ENCODE measurements at places on chromosomes 5 and 9.

DNA sequence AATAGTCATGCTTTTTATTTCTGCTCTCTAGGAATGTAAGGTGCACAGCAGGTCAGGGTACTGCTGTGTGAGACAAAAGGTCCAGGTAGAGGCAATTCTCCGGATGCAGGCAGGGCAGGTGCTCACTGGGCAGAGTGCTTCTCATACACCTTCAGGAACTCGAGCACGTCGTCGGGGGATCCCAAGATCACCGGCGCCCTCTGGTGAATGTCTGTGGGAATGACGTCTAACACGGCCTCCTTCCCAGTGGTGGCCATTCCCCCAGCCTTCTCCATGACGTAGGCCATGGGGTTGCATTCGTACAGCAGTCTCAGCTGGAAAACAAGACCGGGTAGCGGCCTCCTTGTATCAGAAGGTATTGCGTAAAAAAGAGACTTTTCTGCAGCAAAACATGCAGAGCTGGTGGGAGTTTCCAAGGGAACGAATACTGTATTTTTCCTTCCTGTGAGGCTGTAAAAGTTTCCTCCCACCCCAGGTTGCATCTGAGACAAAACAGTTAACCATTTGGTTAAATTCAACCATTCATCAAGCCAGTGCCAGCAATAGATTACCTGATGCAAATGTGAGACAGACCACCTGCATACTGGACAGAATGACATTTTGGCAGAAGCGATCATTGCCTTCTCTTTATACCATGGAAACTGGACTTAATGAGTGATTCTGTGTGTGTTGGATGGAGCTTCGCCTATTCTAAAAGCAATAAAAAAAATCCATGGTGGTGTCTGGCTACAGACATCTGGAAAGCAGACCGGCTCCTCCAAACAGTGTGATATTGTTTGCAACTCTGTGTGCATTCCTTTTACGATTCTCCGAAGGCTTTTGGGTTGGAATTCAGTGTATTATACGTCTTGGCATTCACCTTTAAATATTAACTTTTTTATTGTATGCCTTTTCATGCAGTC lies 9.9 kb upstream of the FBP2 start:
- H3K27ac ChIP-seq: no peak overlapping the region
- peaks cover 3% of the 10 kb centered on the region for H3K4me1 ChIP-seq
- no peak overlapping the region for H3K4me3 ChIP-seq
- DNase-seq: peak; percentile 59
- no peaks in the 10 kb centered on the region for H3K36me3 ChIP-seq

GRCh38 chr9:127710204-127710783 lies 3.5 kb downstream of the CFAP157 start:
- no peak for DNase-seq
- no peaks in the 10 kb centered on the region for H3K27me3 ChIP-seq
- H3K4me1 ChIP-seq: peaks cover 20% of the 10 kb centered on the region
- H3K36me3 ChIP-seq: no peaks in the 10 kb centered on the region

- H3K4me1 ChIP-seq: no peaks in the 10 kb centered on the region
- DNase-seq: no peak
- no peak overlapping the region for H3K27ac ChIP-seq
- H3K36me3 ChIP-seq: no peaks in the 10 kb centered on the region
- H3K4me3 ChIP-seq: no peak overlapping the region
- H3K27me3 ChIP-seq: peaks cover 7% of the 10 kb centered on the region
Measured at GRCh38 chr5:178069909-178070308, 43.4 kb upstream of the N4BP3 start.

- H3K4me3 ChIP-seq: no peak overlapping the region
- H3K27me3 ChIP-seq: peaks cover 9% of the 10 kb centered on the region
- no peaks in the 10 kb centered on the region for H3K4me1 ChIP-seq
- H3K27ac ChIP-seq: no peak overlapping the region
Measured at GRCh38 chr9:127133739-127134167, 11.3 kb upstream of the ANGPTL2 start.

DNA sequence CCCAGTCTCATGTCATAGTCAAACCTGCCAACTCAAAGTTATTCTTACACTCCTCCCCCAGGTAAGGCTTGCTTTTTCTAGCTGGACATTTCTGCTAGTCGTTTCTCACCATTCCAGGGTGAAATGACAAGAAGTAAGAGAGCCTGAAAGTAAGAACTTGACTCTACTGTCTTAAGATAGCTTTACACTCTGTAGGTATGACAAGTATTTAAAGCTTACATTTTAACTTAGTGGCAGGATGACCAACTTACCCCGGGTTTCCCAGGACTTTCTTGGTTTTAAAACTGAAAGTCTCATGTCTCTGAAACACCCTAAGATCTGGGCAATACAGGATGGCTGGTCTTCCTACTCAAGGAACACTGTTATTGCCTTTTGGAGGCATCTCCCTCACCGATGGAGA lies 67.5 kb upstream of the PIK3R1 start:
- H3K4me1 ChIP-seq: no peaks in the 10 kb centered on the region
- no peak overlapping the region for H3K27ac ChIP-seq
- H3K27me3 ChIP-seq: no peaks in the 10 kb centered on the region
- no peak overlapping the region for H3K4me3 ChIP-seq

DNA sequence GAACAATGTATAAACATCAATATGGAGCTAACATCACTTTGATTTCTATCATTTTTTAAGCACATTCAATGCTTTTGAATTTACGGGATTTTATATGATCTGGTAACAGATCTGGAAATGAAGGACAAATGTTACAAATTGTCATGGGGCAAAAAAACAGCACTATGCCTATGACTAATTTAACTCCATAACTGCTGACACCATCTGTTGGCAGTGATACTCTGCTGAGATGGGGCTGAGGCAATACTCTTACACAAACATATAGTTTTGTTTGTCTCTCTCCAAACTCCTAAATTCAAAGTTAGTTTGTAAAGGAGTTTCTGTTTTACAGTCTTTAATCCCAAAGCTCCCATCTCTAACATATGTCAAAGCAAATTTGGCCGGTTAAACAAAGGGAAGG lies 132.5 kb upstream of the FER start:
- no peaks in the 10 kb centered on the region for H3K4me1 ChIP-seq
- no peaks in the 10 kb centered on the region for H3K36me3 ChIP-seq
- no peaks in the 10 kb centered on the region for H3K27me3 ChIP-seq

DNA sequence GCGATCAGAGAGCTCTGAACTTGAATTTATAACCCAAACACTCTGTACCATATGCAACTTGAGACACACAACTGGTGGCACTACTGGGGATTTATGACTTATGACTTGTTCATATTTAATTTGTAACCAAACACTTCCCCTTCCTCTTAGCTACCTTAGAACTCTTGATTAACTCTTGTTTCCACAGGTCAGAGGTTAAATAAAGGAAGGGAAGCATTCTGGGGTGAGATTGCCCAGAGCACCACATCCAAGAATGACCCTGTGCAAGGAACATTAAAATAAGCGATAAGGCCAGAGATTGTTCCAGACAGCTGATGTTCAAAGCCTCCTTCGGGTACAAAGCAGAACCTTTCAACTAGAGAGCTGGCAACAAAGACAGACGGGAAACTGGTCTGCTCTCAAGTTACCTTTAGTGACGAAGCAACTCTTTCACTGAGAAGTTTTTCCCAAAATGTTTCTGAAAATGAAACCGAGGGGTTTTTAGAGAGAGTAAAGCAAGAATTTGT lies 242.6 kb downstream of the DENND1A start:
- no peaks in the 10 kb centered on the region for H3K27me3 ChIP-seq
- H3K36me3 ChIP-seq: no peaks in the 10 kb centered on the region
- DNase-seq: no peak
- H3K27ac ChIP-seq: no peak overlapping the region
- H3K4me1 ChIP-seq: peaks cover 6% of the 10 kb centered on the region

GRCh38 chr9:36768677-36769076 lies 196.0 kb downstream of the MELK start:
- no peak overlapping the region for H3K27ac ChIP-seq
- no peaks in the 10 kb centered on the region for H3K36me3 ChIP-seq
- DNase-seq: no peak
- no peak overlapping the region for H3K4me3 ChIP-seq

DNA sequence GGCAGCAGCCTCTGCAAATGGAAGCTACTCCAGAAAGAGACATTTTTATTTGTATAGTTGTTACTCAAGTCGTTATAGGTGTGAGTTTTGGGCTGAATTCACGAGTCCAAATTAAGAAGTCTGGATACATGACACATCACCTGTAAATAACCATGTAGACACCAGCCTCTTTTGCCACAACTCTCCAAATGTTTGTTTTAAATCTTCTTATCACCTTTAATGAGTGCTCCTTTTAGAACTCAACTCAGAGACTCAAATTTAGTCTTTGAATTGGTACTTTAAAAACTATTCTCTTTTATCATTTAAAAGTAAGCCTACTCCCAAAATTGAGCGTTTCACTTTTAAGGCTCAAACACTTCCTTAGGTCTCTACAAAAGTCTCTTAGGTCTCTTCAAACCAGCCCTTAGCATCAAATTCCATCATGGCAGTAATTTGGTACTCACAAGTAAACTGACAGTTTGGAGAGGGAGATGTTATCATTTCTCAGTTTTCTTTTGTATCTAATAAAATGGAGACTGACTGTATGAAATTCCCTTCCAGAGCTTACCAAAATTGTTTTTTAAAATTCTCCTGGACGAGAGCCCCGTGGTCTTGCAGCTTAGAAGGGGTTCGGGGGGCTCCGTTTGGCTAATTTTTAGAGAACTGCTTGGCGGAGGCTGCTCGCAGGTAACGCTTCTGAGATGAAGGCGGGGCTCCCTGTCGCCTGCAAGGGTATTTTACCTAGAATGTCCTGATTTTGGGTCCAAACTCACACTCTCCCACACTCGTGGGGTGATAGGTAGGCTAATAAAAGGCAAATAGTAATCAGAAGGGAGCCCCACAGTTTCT lies 194.6 kb downstream of the MEF2C start:
- no peak overlapping the region for H3K27ac ChIP-seq
- DNase-seq: no peak
- peaks cover 1% of the 10 kb centered on the region for H3K36me3 ChIP-seq
- H3K4me1 ChIP-seq: peaks cover 10% of the 10 kb centered on the region
- H3K27me3 ChIP-seq: peaks cover 97% of the 10 kb centered on the region

GRCh38 chr5:158979749-158980521 lies 119.8 kb downstream of the EBF1 start:
- no peak for DNase-seq
- peaks cover 1% of the 10 kb centered on the region for H3K4me1 ChIP-seq
- no peaks in the 10 kb centered on the region for H3K36me3 ChIP-seq
- peaks cover 7% of the 10 kb centered on the region for H3K27me3 ChIP-seq

- H3K27me3 ChIP-seq: no peaks in the 10 kb centered on the region
- no peak overlapping the region for H3K27ac ChIP-seq
- peaks cover 65% of the 10 kb centered on the region for H3K4me1 ChIP-seq
Measured at GRCh38 chr5:68261569-68262065, 46.1 kb downstream of the PIK3R1 start.

DNA sequence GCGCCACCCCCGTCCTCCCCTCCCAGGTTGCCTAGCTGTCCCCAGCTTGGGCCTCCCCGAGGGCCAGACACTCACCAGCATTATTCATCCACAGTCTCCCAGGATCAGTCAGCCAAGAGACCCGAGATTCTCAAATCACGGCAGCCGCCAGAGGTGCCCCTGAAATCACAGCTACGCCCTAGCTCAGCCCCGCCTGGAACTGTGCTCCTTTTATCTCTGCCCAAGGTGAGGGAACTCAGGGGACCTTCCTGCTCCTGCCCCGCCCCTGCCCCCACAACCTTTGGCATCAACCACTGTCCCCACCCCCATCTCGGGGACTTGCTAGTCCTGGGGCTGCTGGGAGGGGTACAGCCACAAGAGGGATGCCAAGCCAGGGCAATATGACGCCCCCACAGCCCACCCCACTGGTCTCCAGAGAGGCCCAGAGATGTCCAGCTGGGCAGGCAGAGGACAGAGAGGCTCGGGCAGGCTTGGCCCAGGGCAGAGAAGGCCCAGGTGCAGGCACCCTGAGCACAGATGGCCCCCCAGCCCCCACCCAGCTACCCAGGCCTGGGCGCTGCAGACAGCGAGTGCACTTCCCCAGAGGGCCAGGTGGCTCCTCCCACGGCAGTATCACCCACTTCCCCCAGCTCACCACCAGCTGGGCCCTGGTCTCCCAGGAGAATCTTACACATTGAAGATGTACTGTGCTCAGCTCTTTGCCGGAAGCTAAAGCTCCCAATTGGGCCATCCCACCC lies at the start of gene FUT7:
Gene FUT7, minus strand, starts transcription at position 185 of the 737 bp plus-strand sequence. Its CDS starts 97 bp downstream, at position 88.
- no peak for DNase-seq
- peak within 1 kb of the TSS; percentile 2 for H3K4me3 ChIP-seq
- H3K27ac ChIP-seq: no peak within 1 kb of the TSS
- H3K36me3 ChIP-seq: no peaks in the 10 kb centered on the region

DNA sequence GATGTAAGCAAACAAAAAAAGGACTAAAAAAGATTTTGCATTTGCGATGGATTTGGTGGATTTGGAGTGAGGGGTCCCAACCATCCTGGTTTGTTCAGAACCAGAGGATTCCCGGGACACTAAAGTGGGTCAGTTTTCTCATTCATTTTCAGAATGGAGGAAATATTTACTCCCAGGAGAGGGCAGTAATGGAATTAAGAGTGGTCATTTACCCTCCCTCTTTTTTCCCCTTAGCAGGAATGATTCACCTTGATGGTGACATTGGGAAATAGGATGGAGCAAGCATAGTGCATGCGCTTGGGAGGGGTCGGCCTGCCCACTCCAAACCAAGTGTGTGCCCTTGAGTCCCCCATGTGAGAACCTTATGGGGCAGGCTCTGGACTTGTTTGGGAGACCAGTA lies 164.2 kb upstream of the PUM3 start:
- H3K27ac ChIP-seq: no peak overlapping the region
- no peaks in the 10 kb centered on the region for H3K4me1 ChIP-seq
- no peak overlapping the region for H3K4me3 ChIP-seq

- peaks cover 2% of the 10 kb centered on the region for H3K36me3 ChIP-seq
- no peak overlapping the region for H3K27ac ChIP-seq
- no peak overlapping the region for H3K4me3 ChIP-seq
- H3K4me1 ChIP-seq: peaks cover 22% of the 10 kb centered on the region
- DNase-seq: no peak
- no peaks in the 10 kb centered on the region for H3K27me3 ChIP-seq
Measured at GRCh38 chr5:95595289-95595931, 24.5 kb upstream of the GPR150 start.

DNA sequence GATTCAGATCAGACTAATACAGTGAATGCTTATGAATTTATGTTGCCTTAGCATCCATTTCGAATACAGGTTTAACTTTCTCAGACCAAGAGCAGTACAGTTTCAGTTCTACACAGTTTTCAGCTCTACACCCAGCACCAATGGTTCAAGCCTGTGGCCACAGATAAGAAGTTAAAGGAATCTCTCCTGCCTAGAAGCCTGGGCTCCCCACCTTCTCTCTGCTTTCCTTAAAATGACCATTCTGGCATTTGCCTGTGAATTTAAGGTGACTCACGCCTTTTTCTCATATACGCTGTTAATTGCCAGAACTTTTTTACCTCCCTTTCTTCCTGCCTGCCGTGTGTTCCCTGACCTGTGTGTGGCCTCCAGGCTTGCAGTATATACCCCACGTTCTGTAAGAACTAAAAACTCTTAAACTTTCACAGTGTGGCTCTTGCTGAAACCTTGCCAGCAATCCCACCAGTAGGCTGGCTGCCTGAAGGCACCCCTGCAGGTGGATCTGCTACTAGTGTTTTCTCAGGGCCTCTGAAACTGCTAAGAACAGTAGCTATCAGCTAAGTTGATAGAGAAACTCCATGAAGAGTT lies 692.8 kb upstream of the CDH18 start:
- H3K27ac ChIP-seq: no peak overlapping the region
- no peak overlapping the region for H3K4me3 ChIP-seq
- no peaks in the 10 kb centered on the region for H3K4me1 ChIP-seq
- H3K27me3 ChIP-seq: no peaks in the 10 kb centered on the region

GRCh38 chr5:30279237-30279636 lies 914.2 kb upstream of the CDH6 start:
- H3K27ac ChIP-seq: no peak overlapping the region
- H3K4me1 ChIP-seq: no peaks in the 10 kb centered on the region
- no peaks in the 10 kb centered on the region for H3K36me3 ChIP-seq
- no peak for DNase-seq

- no peak for DNase-seq
- no peaks in the 10 kb centered on the region for H3K36me3 ChIP-seq
- no peak overlapping the region for H3K27ac ChIP-seq
- no peak overlapping the region for H3K4me3 ChIP-seq
Measured at GRCh38 chr5:176736931-176737745, 73.2 kb upstream of the UNC5A start.

Measured in T-helper 2 cell treated with Interferon-gamma antibody and Interleukin-4, amounts not matched to agents 5 μg/mL and 100 μg/mL, for 36 hours (primary cell).